ENCODE measurements at places on chromosomes 5 and 9.

DNA sequence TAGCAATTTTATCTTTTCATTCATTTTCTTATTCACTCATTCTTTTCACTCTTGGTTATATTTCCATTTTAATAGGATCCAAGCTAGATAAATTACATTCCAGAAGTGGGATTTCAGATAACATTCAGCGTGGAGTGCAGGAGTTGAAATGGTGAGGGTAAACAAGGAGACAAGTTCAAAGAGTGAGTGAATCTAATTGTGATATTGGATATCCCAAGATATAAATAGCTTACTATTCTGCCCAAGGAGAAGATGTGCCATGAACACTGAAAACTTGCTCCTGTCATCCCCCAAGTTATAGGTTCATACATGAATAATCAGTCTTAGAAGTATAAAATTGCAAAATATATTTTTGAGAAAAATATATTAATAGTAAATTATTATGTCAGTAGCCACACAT is 459.3 kb downstream of the CETN3 start:
- no peak for DNase-seq

- peak; percentile 53 for DNase-seq
These were observed 20.8 kb downstream of the STKLD1 start for GRCh38 chr9:133396952-133397351.

GRCh38 chr9:120873512-120873911 is 3.5 kb downstream of the PHF19 start:
- peak; percentile 36 for DNase-seq

GRCh38 chr9:79858508-79858907 is 286.7 kb downstream of the TLE4 start:
- peak; percentile 38 for DNase-seq

DNA sequence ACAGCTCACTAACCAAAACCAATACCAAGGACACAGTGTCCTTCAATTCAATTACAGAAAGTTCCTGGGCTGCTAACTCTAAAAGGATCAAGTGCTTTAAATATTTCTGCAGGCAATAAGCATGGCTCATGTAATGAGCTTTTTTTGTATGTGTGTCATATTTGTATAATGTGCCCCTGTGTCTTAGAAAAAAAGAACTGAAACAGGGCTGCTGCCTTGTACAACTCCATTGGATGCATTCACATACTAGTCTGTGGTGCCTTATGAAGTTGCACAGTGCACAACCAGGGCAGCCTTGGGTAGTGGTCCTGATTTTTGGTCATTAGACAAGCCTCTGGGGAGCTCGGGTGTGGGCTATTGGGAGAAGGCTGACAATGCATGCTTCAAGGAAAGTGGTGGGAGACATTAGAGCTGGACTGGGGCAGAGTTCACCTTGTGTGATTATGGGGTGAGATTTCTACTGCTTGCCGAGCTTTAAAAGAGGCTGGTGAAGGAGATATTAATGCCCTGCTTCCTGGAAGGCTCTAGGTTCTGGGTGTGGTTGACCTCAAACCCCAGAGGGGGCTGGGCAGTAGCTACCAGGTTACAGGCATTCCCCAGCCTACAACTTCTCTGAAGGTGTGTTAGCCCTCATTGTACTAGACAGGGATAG is 3.6 kb upstream of the CPEB4 start:
- no peak for DNase-seq

DNA sequence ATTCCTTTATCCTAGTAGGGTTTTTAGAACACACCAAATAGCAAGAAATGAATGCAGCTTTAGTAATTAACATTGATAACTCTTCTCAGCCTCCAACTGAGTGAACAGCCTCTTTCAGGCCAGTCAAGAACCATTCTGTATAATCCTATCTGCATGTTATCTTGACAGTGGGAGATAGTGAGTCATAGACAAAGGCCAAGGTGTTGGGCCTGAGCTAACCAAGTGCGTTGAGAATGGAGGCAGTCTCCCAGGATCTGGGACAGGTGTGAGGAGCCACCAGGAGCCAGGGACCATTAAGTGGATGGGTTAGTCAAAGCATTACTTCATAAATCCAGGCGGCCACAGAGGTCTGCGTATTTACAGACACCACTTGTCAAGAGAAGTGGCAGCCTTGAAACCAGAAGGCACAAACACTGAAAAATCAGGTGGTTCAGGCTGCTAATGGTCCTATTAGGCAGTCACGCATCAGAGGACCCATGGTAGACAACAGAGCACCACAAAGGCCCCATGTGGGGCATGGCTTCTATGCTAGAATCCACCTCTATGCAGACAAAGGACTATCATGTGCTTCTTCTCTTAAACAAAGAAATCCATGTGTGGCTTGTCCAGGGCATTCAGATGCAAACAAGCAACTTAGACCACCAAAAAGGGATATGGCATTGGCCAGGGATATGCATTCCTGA is 409.7 kb upstream of the PIK3R1 start:
- DNase-seq, result no peak

DNA sequence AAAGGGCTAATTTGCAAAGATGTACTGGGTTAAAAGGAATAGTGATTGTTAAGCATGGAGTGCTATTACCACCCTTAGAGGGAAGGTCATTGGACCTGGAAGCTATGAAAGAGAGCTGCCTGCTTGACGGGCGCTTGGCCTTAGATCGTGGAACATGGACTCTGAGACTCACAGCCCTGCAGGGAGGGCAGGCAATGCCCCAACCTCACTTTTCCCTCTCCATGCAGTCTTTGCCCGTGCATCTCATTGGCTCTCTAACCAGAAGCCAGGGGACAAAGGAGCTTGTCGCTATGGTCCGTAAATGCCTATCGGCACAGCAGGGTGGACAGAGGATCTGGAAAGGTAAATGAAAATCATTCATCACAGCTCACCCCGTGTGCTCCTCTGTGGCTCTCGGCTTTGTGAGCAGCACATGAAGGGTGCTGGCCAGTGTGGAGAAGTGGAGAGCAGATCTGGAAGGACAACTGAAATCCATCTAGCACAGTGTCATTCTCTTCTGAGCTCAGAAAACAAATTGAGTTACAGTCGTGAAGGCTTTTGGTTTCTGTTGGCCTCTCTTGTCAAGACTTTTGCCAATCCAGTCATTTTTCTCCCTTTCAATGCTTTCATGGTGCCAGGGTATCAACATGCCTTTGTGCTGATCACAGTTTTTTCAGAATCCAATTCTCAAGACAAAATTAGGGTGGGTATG is 186.2 kb downstream of the SNX18 start:
- no peak for DNase-seq

DNA sequence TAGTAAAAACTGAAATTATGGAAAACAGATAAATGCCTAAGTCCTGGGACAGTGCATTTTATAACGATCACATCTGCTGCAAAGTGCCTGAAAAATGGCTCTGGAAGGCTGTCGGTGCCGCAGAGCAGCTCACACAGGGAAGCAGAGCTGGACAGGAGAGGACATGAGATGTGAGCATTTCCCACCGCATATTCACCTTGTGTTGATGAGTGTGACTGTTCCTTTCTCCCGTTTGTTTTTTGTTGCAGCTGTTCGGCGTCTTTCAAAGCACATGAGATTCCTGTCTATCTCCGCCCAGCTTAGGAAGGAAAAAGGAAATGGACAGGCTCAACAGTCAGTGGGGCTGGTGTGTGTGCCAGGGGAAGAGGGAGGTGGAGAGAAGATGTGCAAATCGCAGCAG is 164.9 kb upstream of the SEMA6A start:
- no peak for DNase-seq

GRCh38 chr9:35162605-35163315 is 951 bp downstream of the UNC13B start:
- DNase-seq, result peak; percentile 9

DNA sequence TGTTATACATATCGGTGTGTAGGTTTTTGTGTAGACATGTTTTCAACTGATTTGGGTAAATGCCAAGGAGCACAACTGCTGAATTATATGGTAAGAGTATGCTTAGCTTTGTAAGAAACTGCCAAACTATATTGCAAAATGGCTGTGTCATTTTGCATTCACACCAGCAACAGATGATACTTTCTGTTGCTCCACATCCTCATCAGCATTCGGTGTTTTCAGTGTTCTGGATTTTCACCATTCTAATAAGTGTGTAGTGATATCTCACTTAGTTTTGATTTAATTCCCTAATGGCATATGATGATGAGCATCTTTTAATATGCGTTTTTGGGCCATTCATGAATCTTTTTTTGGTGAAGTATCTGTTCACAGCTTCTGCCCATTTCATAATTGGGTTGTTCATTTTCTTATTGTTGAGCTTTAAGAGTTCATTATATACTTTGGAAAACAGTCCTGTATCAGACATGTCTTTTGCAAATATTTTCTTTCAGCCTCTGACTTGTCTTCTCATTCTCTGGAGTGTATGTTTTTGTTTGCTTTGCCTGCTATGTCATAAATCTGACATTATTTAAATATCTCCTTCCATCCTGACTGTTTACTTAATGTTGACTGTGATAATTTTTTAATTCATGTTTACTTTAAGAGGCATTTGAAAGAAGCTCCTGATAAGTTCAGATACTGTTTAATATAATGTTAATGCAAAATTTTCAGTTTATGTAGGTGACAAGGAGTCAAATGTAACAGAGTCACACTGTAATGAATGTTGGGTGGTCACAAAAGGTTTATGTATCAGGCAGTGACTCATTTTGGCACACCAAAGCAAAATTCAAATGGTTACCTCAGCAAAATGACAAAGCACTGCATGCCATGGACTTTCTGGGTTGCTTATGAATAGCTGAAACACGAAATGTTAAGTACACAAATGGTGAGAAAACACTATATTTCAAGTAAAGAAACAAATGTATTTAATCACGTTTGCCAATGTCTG is 181.1 kb upstream of the DAB2 start:
- peak; percentile 50 for DNase-seq

DNA sequence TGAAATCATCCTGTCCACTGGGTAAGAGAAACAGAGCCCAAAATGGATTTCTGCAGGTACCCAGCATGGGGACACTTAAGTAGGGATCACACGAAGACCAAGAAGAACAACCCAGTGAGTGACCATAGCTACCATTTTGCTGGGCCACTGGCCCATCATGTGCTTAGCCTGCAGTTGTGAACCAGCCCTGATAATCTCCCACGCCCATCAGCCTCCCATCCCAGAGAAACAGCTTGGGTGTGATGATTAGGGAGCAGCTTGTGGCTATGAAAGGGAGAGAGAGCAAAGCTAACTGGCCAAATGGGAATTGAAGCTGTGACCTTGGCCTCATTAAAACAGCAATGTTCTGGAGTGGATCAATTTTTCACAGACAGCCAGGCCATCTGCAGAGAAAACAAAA is 138.5 kb downstream of the SLC24A2 start:
- DNase-seq, result no peak

DNA sequence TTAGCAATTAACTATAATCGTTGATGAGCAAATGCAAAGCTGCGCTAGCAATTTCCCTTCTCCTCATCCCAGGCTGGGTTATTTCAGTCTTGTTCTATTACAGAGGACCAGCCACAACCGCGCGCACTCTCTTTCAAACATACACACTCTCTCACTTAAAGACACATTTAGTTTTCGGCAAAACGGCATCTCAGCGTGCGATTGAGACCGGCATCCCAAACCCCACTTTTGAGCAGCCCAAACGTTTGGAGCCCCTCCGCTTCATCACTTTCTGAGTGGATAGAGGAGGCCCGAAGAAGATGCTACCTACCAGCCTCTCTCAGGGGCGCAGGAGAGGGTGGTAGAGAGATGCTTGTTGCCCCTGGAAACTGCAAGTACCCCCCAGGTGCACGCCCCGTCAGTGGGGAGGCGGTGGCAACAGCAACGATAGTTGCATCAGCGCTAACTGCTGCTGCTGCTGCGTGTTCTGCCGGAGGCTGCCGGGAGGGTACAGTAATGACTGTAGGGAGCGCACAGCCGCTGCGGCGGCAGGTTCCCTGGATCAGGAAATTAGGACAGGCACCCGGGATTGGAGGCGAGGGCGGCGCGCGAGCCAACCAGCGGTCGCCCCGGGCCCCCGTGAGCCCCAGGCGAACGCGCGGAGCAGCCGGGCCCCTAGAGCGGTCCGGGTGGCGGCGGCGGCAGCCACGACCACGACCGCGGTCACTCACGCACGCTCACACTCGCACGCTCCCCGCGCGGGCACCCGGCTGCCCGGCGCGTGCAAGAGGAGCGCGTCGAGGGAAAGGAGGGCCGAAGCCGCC is 467 bp upstream of the VLDLR start:
- DNase-seq, result peak; percentile 89

DNA sequence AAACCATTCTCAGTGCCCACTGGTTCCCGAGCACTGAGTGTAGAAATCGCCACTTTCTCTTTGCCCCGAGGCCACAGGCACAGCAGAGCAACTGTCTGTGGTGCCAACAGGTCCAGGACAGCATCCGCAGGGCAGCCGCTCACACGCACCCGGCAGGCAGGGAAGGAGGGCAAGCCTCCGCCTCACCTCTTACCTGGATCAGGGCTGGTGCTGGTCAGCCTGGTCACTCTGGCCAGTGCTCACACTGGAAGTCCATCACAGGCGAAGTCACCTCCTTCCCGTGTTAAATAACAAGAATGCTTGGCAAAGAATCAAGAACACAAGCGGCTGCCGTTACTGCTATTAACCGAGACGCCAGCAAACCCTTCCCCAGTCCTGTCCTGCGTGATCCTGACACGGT is 13.7 kb downstream of the DIPK1B start:
- peak; percentile 31 for DNase-seq

GRCh38 chr9:132873403-132873802 is 4.7 kb downstream of the AK8 start:
- DNase-seq, result no peak

DNA sequence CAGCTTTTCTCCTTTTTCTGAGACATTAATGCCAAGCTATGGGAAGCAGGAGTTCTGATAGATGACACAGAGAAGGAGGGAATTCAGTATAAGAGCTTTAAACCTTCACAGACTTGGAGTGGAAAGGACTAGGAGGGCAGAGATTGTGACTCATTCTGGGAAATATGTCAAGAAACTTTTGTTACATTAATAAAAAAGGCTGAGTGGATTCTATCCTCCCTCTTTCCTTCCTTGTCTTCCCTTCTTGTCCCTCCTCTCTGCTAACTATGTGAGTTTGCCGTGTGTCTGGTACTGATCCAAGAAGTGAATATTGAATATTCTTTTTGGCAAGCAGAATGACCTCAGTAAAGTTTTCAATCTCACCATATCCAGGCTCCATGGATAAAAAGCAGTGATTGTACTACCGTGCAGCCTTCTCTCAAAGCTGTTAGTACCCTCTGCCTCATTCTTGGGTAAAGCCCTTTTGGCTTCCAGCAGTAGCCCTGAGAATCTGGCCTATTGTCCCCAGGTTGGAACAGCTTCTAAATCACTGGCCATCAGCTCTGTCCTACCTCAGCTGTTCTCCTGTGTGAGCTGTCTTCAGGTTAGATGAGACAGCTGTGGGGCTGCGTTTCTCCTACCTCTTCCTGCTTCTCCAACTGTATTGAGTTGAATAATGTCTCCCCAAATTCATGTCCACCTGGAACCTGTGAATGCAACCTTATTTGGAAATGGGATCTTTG is 73.9 kb downstream of the ATG10 start:
- DNase-seq, result peak; percentile 30

- no peak for DNase-seq
These were observed 306.1 kb upstream of the WWC1 start for GRCh38 chr5:167985373-167985772.

DNA sequence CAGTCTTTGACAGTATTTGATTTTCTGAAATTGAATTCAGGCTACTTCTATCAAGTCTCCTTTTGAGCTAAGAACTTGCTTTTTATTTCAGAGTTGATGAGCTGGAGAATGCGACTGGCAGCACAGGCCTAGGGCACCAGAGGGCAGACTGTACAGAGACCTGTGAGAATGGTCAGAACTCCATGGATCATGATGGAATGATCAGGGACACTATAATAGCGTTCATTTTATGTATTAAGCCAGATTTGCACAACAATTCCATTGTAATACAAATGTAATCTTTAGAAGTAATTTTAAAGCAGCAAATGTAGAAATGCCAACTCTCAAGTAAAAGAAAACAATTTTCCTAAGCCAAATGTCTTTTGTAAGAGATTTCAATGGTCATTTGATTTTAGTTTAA is 902.4 kb downstream of the NR2F1-AS1 start:
- DNase-seq, result peak; percentile 30

All from ELR (cell line).